ENCODE measurements at places on chromosomes 1 and 21. TPM values are rescaled to one million over a fixed set of nuclear protein-coding genes. Genes with fewer than 3 reads are reported as not detected.

Gene S100A4
- not detected for total RNA-seq

Gene C1orf226
- not detected for total RNA-seq

Gene PKLR
- not detected for total RNA-seq

Gene RPS6KA1
- total RNA-seq: 85.3 TPM

Gene GJB3
- total RNA-seq: not detected

Gene DCAF8
- total RNA-seq: 132 TPM

Gene FOXO6
- 0.51 TPM for total RNA-seq

Gene SELP
- total RNA-seq: not detected

Gene PPM1J
- total RNA-seq: not detected

Gene NTRK1
- not detected for total RNA-seq

Gene HIVEP3
- 0.87 TPM for total RNA-seq

Gene IFI44
- 16.3 TPM for total RNA-seq

Gene CRABP2
- total RNA-seq: 0.56 TPM

Gene ADORA1
- total RNA-seq: not detected

Gene ZSWIM5
- 0.04 TPM for total RNA-seq

Gene KLF17
- not detected for total RNA-seq

Gene CHAF1B
- 2.3 TPM for total RNA-seq

Gene SON
- total RNA-seq: 121 TPM

Gene GBP6
- total RNA-seq: not detected

Gene RGSL1
- 0.22 TPM for total RNA-seq

Gene GPR3
- total RNA-seq: 3.6 TPM

Gene OXCT2
- not detected for total RNA-seq

Gene LMX1A
- total RNA-seq: not detected

Gene UBASH3A
- not detected for total RNA-seq

Gene SLC2A5
- 0.22 TPM for total RNA-seq

Gene NR0B2
- not detected for total RNA-seq

Gene RBP7
- not detected for total RNA-seq

Gene ILDR2
- 8.0 TPM for total RNA-seq
